Fibroblast of lung (primary cell): ENCODE measurements at places on chromosomes 3 and 15.

DNA sequence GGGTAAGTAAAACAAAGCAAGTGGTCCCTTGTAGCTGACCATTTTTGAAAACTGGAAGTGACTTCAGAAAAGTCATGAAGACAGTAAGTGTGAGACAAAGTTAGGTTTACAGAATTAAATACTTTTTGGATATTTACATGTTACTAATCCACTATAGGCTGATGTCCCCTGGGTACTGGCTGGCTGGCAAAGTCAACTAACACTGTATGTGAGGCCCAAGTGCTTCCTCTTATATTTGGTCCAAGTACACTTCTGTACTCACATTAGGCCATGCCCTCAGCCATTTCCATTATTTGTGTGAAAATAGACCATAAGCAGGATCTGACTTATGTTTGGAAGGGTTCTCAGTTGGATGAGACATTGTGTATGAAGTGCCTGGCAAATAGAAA lies 5.5 kb upstream of the LEKR1 start:
- DNase-seq = no peak

GRCh38 chr15:33021806-33022389 lies 172.6 kb downstream of the FMN1 start:
- DNase-seq = peak; percentile 87

DNA sequence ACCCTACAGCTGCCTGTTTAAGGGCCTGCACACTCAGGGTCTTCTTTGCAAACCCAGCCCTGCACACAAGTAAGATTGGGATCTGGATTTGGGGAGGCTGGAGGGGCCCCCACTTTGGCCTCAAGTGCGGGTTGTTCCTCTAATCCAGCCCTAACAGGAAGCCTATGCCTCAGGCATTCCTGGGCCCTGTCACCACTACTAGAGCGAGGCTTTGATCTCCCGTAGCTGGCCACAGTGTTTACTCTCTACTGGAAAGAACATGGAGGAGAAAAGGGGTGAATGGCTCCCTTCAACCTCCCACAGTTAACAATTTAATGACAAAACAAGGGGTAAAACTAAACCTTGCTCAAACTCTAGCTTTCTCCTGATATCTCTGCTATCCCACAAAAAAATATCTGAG lies 48.4 kb downstream of the DZIP1L start:
- DNase-seq = no peak

GRCh38 chr3:43162230-43163084 lies 56.6 kb upstream of the POMGNT2 start:
- peak; percentile 20 for DNase-seq

- no peak for DNase-seq
Observed at GRCh38 chr3:120506076-120506827, 55.5 kb upstream of the FSTL1 start.
